ENCODE measurements at places on chromosomes 11 and 22. TPM values are rescaled to one million over a fixed set of nuclear protein-coding genes. Genes with fewer than 3 reads are reported as not detected.
A peak's percentile ranks its signal among the peaks of the same experiment; 100 is the strongest.

DNA sequence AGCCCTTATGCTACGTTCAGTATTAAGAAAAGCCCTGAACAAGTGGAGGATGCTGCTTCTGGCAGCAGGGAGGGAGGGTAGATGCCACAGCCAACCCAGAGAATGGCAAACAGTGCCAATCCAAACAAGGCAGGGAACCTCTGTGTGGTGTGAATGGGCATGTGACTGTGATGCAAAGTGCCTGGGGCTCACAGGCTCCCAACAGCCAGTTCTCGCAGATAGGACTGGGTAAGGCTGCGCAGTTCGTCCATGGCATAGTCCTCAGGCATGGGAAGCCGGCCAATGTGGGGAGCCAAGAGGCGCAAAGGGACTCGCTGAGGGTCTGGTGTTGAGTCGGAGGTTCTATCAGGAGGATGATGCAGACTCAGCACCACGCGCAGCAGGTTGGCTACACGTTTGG lies 4.8 kb upstream of the CHRNA10 start:
- no peak for DNase-seq

DNA sequence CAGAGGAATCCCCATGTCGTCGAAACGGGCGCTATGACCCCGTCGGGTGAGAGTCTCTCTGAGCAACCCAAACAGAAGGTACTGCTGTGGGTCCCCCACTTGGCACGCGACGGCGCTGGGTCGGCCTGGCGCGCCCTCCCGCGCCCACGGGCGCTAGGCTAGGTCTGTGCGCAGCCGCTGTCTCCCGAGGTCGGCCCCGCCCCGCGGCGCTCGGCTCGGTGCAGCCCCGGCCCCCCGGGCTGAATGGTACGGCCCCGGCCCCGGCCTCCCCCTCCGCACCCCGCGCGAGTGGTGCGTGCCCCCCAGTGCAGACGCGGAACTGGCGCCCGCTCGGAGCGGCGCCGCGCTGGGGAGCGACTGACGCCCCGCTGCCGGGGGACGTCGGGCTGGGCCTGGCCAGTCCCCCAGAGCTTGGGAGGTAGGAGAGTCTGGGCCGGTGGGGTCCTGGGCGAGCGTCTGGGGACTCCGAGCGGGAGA lies at the start of gene MADD:
Gene MADD (plus strand): TSS at position 305 of the 477 bp plus-strand sequence.
- DNase-seq: peak; percentile 95

DNA sequence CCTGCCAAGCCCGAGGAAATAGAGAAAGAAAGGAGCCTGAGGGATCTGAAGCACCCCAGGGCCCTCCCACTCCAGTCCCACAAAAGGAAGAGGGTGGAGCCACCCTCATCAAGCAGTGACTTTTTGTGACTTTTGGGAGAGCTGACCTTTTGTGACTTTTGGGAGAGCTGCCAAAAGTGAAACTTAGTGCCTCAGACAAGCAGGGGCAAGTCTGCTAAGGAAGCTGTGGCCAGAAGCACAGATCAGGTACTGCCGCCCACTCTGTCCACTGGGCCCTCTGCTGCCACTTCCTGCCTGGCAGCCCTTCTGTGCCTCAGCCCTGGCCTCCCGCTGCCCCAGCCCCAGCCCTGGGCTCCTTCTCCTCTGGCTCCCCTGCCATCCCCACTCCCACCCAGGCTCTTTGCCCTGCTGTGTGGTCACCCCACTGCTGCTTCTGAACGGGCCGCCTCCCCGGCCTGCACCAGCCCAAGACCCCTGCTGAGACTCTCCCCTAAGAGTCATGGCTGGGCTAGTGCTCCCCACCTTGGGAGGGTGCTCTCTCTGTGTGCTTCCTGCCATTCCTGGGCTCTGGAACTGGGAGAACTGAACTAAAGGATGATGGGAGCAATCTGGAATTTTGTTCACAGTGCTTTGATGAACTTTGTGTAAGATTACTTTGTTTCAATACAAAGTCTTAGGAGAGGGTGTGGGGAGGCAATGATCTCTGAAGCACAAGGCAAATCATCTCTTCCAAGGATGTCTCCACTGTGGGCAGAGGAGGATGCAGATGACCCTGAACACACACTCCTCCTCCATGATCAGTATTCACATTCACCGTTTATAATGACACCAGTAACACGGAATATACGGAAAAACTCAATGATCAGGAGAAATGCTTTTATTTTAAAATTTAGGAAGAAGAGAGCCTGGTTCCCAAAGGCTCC lies at the start of gene APOBEC3H:
Gene APOBEC3H (plus strand): TSS at position 147 of the 923 bp plus-strand sequence. CDS start 3,035 bp downstream, outside the sequence.
- peak; percentile 42 for DNase-seq

- DNase-seq: peak; percentile 79
These were observed 7.3 kb upstream of the BRSK2 start for GRCh38 chr11:1382429-1382828.

DNA sequence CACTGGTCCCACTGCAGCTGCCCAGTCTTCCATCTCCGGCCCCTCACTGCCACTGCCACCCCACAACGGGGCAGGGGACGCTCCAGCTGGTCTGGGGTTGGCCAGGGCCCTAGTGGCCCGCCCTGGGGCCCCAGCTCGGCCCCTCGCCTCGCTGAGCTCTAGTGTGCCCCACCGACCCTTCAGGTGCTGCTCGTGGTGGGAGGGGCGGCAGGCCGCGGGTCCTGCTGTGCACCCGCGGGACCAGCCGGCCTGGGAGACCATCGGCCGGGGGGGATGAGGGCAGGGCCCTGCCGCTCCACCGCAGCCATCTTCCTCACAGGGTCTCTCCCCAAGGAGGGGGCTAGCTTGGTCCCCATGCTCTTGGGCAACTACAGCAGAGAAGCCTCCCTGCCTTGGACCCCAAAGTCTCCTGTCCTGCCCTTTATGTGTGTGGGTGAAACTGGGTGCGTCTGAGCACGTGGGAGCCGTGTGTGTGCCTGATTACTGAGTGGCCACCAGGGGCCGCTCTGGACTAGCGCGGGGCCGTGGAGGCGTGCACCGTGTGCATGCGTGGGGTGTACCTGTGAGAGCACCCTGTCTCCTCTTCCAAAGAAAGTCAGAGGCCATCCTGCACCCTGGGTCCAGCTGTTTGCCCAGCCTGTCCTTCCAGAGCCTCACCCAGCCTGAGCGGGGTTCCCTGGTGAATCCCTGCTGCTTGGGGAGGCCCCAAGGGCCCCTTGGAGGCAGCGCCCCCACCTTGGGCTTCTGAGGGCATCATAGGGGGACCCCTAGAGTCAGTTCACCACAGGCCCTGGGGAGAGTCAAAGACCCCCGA lies 6.0 kb upstream of the ACR start:
- peak; percentile 87 for DNase-seq

GNG3 gene
- 3.1 TPM for total RNA-seq

MRGPRX4 gene
- not detected for total RNA-seq
